ENCODE measurements at places on chromosomes 6 and 20. TPM values are rescaled to one million over a fixed set of nuclear protein-coding genes. Genes with fewer than 3 reads are reported as not detected.

- no peak for DNase-seq
These were observed 68.5 kb downstream of the SRC start for GRCh38 chr20:37414224-37415035.

- no peak for DNase-seq
These were observed 70.9 kb downstream of the IBTK start for GRCh38 chr6:82176616-82177015.

DNA sequence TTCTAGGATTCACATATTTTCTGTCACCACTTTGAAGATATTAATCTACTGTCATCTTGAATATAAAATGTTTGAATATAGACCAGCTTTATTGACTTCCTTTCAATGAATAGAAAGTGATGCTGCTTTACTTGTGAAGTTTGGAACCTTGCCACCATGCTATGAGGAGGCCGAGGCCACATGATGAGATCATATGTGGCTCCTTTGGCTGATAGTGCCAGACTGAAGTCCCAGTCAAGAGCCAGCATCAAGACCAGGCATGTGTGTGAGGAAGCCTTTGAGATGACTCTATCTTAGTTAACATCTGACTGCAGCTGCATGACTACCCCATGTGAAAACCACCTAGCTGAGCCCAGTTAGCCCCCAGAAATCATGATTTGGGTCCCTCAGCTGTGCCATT is 169.5 kb downstream of the OTOR start:
- no peak for DNase-seq

GRCh38 chr6:157891544-157892362 is 68.7 kb downstream of the SNX9 start:
- no peak for DNase-seq

- DNase-seq, result peak; percentile 51
These were observed 63.9 kb downstream of the CHMP4B start for GRCh38 chr20:33875055-33875454.

DNA sequence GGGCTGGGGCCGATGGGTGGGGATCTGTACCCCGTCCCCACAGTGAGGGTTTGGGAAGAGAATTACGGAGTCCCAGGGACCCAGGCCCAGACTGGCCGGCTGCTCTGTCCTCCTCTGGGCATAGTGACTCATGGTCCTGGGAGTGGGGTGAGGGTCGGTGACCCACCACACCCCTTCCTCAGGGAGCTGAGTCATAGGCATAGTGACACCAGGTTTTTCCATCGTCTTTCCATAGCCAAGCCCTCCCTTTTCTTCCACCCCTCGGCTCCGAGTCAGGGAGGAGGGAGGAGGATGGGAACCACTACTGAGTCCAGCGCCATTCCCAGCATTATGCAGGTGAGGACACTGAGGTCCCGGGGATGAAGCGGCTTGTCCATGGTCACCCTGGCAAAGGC is 8.9 kb downstream of the CYP21A2 start:
- no peak for DNase-seq

- DNase-seq, result no peak
These were observed 11.3 kb downstream of the ZHX3 start for GRCh38 chr20:41306061-41306727.

DNA sequence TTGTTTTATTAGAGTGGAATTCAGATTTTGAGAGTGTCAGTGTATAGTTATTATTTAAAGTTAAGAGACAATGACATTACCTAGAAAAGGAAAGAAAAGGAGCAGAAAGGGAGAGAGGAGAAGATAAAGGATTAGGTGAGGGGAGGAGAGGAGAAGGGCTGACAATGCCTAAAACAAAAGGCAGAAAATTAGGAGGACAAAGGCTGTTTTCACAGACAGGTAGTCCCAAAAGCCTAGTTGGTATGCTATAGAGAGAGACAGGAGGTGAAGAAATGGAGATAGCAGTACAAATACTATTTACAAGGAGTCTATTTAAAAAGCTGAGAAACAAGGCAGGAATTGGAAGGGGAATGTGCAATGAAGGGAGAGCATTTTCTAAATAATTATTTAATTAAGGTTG is 409.4 kb upstream of the ADGRB3 start:
- no peak for DNase-seq

GRCh38 chr6:125104425-125104824 is 49.1 kb upstream of the TPD52L1 start:
- no peak for DNase-seq

GRCh38 chr6:137016356-137016755 is 28.4 kb downstream of the IL20RA start:
- DNase-seq, result no peak

- no peak for DNase-seq
These were observed 1.6 kb upstream of the TNFRSF6B start for GRCh38 chr20:63694584-63695423.

- DNase-seq, result no peak
These were observed 499.6 kb upstream of the JARID2 start for GRCh38 chr6:14746139-14746837.

- no peak for DNase-seq
These were observed 22.7 kb upstream of the ZNF184 start for GRCh38 chr6:27495386-27496135.

Gene SSTR4
- not detected for total RNA-seq

Gene TGIF2
- 4.8 TPM for total RNA-seq

Gene PAX1
- total RNA-seq, result not detected
